ENCODE measurements at places on chromosomes 2 and 18.

DNA sequence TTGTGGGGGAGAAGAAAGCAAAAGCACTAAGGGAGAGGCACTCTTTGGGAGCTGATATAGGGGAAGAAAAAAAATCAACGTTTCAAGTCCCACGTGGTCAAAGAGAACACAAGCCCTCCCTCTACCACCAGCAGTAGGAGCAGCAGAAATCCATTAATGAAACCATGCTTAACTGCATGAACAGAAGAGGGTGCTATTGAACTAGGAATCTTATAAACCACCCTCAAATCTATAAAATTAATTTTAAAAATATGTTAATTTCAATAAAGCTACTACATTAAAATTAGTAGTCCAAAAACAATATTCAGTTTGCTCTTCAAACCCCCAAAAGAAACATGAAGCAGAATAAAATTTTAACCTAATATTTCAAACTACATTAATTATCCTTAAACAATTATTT is 147.8 kb downstream of the TMEM18 start:
- peaks cover 11% of the 10 kb centered on the region for H3K4me1 ChIP-seq
- no peak for DNase-seq
- H3K27me3 ChIP-seq: no peaks in the 10 kb centered on the region

DNA sequence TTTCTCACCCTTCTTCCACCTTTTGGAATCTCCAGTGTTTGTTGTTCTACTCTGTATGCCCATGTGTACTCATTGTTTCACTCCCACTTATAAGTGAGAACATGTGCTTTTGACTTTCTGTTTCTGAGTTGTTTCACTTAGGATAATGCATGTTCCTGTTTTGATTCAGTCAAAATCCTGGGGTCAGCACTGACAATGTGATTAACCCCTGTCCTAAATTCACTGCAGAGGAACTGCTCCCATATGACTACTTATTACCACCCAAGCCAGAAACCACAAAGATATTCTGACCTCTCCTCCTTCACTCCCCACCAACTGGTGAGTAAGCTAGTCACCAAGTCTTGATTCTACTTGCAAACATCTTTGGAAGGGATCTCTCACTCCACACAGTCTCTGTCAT is 251.4 kb upstream of the TCF4 start:
- no peaks in the 10 kb centered on the region for H3K27me3 ChIP-seq
- H3K27ac ChIP-seq: no peak overlapping the region
- no peak for DNase-seq

DNA sequence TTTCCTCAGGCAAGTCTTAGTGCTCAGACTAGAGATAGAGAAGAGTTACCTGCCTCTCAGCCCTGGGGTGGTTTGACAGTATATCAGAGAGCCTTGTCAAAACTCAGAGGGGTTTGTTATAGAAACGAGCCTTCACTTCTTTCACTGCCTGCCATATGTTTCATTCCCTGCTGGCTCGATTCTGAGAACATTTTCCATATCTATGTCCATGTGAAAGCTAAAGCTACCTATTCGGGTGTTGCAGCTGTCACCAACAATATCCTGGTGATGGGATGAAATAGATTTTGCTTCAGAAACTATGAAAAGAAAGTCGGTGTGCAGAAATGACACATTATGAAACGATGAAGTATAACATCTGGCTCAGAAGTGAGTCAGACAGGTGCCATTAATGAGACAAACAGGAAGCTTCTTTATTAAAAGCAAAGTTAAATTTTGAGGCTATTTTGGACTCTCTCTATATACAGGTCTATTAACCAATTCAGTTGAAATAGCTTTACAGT is 56.1 kb upstream of the TANK start:
- no peak overlapping the region for H3K4me3 ChIP-seq
- no peaks in the 10 kb centered on the region for H3K27me3 ChIP-seq
- no peaks in the 10 kb centered on the region for H3K4me1 ChIP-seq
- DNase-seq: no peak
- no peak overlapping the region for H3K27ac ChIP-seq
- H3K36me3 ChIP-seq: no peaks in the 10 kb centered on the region

- no peaks in the 10 kb centered on the region for H3K4me1 ChIP-seq
- no peak overlapping the region for H3K27ac ChIP-seq
Measured at GRCh38 chr18:57767259-57768050, 35.7 kb downstream of the ATP8B1 start.

DNA sequence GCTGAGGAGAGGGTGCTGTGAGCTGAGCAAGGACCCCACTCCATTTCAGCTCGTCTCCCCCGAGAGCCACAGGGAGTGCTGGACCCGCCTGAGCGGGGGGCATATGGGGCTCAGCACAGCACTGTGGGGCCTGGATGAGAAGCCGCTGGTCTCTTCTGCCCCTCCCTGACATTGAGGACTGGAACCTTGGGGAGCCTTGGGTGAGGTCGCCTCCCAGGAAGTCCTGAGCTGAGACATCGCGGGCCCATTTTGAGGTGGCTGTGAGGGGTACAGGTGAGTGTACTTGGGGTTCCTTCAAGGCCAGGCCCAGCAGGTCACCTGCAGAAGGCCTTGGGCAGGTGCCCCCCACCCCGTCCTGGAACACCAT is 3.1 kb upstream of the AQP12A start:
- no peaks in the 10 kb centered on the region for H3K27me3 ChIP-seq
- no peak for DNase-seq
- H3K36me3 ChIP-seq: no peaks in the 10 kb centered on the region
- peaks cover 2% of the 10 kb centered on the region for H3K4me1 ChIP-seq
- no peak overlapping the region for H3K27ac ChIP-seq

- no peak for DNase-seq
- H3K4me1 ChIP-seq: no peaks in the 10 kb centered on the region
- no peak overlapping the region for H3K4me3 ChIP-seq
- peaks cover 7% of the 10 kb centered on the region for H3K27me3 ChIP-seq
- no peaks in the 10 kb centered on the region for H3K36me3 ChIP-seq
Measured at GRCh38 chr18:57942493-57942892, 101.5 kb upstream of the NEDD4L start.
